ENCODE measurements at places on chromosomes 1 and 21.

GRCh38 chr1:41086921-41087320 is 65.4 kb upstream of the SLFNL1 start:
- no peak for DNase-seq

GRCh38 chr1:218482683-218483082 is 137.5 kb downstream of the TGFB2 start:
- no peak for DNase-seq

- DNase-seq = no peak
These were observed 28.8 kb upstream of the TARBP1 start for GRCh38 chr1:234507626-234508387.

- no peak for DNase-seq
These were observed 3.3 kb downstream of the SLX9 start for GRCh38 chr21:44943005-44943685.

DNA sequence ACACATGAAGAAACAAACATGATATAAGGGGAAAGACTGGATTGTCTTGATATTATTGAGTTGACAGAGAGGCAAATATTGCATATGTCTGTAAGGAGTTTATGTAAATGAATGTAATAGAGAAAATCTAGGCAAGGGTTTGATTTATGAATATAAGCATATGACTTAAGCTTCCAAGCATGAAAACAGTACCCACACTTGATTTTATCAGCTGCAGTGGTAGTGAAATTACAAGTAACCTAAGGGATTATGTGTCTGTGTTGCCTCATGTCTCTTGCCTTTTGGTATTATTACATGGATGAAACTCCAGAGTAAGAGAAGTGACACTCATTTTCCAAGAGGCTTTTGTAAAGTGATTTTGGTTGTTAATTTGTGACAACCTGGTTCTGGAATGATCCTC is 1678.9 kb downstream of the KCNT2 start:
- DNase-seq = no peak

- DNase-seq = no peak
These were observed 37.6 kb downstream of the NRDC start for GRCh38 chr1:51840743-51841461.

DNA sequence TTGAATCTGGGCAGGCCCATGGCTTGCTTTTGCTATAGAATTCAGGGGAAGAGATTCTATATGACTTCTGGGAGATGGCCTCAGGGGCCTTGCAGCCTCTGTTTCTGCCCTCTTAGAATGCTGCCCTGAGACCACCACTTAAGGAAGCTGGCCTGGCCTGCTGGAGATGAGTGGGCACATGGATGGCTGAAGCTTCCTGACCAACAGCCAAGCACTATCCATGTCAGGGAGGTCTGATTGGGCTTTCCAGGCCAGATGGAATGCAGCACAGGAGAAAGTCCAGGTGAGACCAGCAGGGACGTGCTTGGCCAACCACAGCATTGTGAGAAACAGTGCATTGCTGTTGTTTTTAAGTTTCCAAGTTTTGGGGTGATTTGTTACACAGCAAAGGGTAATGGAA is 308.1 kb downstream of the PTPRU start:
- DNase-seq = no peak

DNA sequence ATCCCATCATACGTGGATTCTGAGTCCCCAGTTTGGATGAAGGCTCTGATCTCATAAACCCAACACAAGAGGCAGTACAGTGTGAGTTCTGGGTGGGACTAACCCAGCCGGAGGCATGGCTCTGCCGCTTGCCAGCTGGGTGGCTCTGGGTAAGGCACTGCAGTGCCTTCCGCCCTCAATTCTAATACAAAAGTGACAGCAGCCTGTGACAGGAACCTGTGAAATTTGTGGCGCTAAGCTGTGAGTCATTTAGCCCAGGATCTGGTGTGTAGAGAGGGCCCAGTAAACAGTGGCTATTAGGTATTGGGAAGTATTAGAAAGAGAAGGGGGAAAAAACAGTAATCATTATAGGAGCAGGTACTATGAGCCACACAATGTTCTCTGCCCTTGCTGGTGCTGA is 23.3 kb downstream of the HSPG2 start:
- no peak for DNase-seq

DNA sequence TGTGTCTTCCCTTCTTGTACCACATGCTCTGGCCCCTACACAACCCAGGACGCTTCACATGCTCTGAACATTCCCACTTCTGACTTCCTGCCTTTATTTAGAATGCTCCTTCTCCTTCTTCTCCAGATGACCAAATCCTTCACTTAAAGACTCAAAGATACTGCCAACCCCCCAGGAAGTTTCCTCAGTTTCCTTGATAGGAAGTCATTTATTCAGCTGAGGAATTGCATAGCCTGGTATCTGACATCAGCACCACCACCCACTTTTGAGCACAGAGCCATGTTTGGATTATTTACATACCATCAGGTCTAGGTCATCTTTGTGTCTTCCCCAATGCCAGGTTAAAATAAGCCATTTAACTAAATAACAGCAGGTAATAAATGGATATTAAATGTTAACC is 42.4 kb downstream of the GFI1 start:
- no peak for DNase-seq

DNA sequence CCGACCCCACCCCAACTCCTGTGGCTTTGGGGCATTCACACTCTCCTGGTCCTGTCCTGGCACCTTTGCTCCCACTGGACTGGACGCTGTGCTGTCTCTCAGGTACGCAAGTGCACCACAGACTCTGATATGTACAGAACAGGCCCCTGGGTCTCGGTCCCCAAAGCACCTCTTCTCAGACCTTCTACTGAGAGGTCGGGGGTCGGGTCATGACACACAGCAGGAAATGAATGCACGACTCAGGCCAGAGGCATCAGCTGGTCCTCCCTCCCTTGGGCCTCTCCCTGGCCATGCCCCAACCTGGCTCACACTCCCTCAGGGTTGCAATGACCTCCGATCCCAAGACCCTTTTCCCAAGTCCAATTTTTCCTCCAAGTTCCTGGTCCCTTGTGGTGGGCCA is 1.8 kb upstream of the KRTAP10-12 start:
- no peak for DNase-seq

DNA sequence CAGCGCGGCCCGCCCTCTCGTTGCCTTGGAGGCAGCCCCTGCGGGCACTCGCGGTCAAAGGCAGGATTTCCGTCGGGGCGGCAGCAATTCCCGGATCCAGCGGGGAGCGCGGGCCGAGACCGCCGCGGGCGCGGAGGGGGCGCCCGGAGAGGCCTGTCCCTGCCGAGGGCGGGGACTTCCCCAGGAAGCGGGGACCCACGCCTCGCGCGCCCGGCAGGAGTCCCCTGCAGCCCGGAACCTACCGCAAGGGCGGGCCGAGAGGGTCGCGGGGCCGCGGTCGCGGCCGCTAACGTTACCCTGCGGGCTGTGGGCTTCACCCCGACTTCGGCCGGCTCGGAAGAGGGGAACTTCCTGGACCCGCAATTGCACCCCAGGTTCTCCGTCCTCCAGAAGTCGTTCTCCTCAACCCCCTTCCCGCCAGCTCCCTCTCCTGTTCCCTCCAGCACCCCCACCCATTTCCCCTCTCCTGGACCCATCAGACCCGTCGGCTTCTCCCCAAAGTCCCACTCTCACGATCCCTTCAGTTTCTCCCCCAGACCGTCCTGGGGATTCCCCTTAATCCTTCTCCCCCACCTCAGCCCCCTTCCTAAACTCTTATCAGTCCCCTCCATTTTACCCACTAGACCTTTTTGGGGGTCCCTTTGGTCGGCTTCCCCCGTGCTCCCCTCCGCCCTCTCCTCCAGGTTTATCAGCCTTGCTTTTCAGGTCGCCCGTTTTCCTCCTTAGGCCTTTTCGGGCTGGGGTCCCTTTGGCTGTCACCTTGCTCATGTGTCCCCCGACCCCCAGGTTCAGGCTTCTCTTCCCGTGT is 604 bp downstream of the FGR start:
- no peak for DNase-seq

DNA sequence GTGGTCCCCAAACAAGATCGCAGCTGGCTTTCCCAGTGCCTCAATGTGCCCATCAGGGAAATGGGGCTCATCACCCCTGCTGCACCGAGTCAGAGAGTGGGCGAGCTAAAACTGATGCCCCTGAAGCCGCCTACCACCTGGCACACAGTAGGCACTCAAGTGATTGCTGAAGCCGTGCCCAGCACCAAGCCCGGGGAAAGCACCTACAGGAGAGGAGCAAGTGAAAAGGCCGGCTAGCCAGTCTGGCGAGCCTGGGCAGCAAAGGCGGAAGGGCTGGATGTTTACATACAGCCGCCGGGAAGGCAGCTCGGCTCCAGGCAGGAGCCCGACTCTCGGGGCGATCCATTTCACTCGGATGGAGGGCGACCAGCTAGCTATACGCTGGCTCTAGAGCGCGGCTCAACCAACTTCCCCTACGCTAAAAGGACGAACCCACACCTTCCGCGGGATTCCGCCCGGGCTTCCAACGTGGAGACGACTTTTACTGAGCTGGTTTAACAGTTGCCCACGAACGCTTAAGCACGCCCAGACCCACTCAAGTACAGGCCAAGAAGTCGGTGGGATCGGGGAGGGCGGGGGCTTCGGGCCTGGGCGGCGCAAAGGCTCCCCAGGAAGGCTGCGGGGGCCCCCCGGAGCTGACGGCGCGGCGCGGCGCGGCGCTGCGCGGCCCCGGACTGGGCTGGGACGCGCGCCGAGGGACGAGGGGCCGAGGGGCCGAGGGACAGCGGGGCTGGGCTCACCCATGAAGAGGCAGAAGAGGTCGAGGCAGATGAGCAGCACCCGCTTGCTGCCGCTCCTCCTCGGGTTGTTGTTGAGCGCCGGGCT is 1.0 kb downstream of the PLPP3 start:
- no peak for DNase-seq

- no peak for DNase-seq
These were observed 44.5 kb downstream of the HIVEP3 start for GRCh38 chr1:41874151-41874719.

GRCh38 chr1:17451731-17452130 is 12.3 kb upstream of the RCC2 start:
- no peak for DNase-seq

DNA sequence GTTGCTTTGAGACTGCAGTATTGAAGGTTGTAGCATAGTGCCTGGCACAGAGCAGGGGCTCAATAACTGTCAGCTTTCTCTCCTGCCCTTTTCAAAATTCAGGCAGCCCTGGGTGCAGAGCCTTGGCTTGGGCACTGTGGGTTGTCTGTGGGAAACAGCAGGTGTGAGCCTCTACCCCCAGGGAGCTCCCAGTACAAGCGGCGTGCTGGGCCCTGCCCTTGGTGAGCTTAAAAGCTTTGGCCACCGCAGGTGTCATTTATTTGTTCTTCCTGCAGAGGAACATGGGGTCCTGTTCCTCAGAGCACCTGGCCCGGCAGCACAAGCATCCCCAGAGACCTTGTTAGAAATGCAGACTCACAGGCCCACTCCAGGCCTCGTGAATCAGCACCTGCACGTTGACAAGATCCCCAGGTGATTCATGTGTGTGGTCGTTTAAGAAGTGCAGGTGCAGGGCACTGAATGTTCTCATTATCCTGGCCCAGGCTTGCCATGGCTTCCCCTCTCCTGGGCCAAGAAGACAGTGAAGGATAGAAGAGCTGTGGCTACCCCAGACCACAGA is 29.9 kb upstream of the IGSF21 start:
- no peak for DNase-seq

- DNase-seq = no peak
These were observed 65.5 kb upstream of the WNT4 start for GRCh38 chr1:22208268-22208972.

DNA sequence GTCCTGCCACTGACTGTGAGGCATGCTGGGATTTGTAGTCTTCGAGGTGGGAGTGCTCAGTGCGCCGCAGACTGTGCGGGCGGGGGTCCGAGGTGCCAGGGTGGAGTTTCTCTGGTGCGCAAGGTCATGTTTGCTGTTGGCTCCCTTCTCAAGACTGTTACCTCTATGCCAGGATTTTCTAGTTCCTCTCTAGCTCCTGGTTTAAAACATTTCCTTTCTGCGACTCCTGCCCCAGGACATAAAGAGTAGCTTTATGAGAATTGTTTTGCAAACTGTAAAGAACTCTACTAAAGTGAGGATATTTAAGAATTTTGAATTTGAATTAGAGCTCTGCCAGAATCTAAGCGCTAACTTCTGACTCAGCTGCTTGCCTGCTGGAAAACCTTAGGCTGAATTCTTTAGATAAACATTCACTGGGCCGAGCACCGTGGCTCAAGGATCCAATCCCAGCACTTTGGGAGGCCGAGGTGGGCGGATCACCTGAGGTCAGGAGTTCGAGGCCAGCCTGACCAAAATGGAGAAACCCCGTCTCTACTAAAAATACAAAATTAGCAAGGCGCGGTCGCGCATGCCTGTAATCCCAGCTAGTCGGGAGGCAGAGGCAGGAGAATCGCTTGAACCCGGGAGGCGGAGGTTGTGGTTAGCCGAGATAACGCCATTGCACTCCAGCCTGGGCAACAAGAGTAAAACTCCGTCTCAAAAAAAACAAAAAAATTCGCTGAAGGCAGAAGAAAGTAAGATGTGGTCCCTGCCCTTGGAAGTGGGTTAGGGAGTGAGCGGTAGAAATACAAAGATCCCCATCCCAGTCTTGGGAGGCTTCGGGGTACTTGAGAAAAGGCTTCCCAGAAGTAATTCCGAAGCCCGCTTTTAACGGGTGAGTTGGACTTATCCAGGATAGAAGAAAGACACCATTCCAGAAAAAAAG is 992 bp upstream of the USP48 start:
- DNase-seq = peak; percentile 95

- peak; percentile 49 for DNase-seq
These were observed 4.6 kb downstream of the ALX3 start for GRCh38 chr1:110065841-110066240.

DNA sequence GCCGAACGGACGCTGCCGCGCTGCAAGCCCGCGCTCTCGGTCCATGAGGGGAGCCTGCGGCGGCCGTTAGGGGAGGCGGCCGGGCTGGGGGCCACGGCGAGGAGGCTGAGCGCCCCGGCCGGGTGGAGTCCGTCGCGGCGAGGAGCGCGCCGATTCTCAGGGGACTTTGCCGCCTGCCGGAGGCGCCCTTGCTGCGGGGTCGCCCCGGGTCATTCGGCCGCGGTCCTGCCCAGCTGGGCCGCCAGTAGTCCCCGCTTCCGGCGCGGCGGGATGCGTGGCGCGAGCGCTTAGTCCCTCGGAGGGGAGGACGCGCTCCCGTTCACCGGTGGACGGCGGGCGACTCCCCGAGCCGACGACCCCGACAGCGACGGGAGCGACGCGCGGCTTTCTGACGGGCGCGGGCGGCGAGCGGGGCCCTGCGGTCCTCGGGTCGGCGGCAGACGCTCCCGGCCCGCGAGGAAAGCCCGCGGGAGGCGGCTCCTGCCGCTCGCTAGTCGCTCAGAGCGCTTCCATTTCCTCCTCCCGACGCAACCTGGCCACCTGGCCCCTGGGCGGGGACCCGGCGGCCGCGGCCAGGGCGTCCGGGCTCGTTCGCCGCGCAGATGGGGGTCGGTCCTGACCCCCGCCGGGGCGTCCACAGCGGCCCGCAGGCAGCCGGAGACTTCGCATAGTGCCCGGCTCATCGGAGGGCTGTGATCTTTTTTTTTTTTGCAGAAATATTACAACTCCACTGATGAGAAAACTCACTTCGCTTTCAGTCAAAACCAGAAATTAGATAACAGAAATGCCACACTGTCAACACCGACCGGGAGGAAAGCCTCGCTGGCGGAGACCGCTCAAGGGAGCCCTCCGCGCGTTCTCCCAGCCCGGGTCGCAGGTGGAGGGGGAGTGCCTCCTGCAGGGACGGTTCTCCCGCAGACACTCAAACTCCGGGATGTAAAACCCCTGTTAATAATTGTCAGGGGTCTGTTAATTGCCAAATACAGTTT is 641 bp upstream of the ZBTB21 start:
- DNase-seq = no peak

- DNase-seq = no peak
These were observed 285.0 kb downstream of the SIPA1L2 start for GRCh38 chr1:232344791-232345399.

All from NCI-H446 treated with DMSO at 0.1 percent for 48 hours (cell line).